ENCODE measurements at places on chromosomes 13 and 19.

- no peak for ATAC-seq
These were observed 237.4 kb downstream of the LMO7 start for GRCh38 chr13:75873494-75873893.

DNA sequence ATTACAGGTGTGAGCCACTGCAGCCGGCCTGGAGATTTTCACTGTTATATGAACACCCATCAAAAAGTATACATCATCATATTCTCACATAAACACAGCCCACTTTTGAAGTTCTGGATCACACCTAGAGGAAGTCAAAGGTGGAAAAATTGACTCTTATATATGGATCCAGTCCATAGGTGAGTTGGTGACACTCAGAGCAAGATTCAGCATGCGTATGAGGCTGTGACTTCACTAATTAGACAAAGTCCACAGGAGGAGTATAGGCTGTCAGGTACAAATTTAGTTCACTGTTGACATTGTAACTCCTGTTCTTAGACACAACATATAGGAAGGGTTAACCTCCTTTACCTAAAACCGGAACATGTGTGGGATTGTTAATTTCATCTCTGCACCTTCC, 31.4 kb upstream of the ZNF254 start:
- ATAC-seq: no peak

- no peak for ATAC-seq
These were observed 79.7 kb downstream of the INSR start for GRCh38 chr19:7214324-7215089.

GRCh38 chr19:49216071-49216470, 58.5 kb downstream of the TRPM4 start:
- no peak for ATAC-seq

DNA sequence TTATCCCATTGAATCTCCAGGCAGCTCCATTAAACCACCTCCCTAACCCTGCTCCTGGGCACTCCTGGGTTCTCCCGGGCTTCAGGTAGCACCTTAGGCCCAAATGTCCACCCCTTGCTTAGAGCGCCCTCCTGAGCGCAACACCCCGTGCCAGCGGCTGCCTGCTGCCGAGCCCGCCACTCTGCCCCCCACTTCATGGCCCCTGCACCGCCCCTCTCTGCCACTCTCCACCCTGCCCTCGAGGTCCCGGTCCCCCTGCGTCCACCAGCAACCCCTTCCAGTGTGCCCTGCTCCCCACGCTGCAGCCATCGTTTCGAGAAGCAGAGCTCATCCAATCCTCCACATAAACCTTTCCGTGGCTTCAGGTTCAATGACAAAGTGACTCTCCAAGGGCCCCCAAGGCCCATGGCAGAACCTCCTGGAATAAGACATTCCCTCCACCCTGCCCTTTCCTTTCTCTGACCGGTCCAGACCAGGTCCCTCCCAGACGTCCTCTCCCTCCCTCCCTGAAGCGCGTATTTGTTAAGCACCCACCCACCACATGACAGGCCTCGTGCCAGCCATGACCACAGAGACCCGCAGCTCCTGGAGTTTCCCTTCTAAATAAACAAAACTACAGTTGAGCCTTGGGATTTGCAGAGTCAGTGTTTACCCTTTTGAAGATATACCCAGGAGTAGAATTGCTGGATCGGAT, 66.6 kb downstream of the ARHGEF18 start:
- ATAC-seq: no peak

- ATAC-seq: no peak
These were observed 8.4 kb downstream of the PPP1R14A start for GRCh38 chr19:38247734-38248268.

GRCh38 chr13:75847588-75847987, 211.5 kb downstream of the LMO7 start:
- no peak for ATAC-seq

DNA sequence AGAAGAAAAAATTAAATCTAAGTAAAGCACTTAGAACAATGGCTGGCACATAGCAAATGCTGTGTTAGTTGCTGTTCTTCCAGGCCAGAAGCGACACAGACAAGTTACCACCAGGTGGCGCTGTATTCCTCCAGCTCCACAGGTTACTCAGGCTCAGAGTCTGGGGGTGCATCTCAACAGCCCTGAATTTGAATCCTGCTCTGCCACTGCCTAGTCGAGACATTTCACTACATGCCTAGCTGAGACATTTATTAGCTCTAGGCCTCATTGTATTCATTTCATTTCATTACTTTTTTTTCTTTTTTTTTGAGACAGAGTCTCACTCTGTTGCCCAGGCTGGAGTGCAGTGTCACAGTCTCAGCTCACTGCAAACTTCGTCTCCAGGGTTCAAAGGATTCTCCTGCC, 16.4 kb upstream of the CYP2B6 start:
- peak; percentile 64 for ATAC-seq

GRCh38 chr13:23960566-23961156, 63.4 kb upstream of the C1QTNF9B start:
- no peak for ATAC-seq

DNA sequence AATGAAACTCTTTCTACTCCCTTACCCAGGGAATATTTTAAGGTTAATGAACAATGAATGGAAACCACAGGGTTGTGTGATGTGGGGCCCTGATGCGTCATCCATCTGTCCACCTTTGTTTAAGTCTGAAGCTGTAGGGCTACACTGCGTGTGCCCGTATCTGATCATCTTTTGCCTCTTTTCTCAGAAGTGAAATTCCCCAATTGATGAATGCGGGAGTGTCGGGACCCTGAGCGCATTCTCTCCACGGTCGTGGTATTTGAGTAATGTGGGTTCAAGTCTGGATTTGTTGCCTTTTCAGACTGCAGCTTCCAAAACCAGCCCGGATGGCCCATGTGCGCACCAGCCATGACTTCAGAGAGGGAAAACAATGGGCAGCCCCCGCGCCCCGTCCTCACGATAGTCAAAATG, 112.3 kb downstream of the COL4A2 start:
- no peak for ATAC-seq

GRCh38 chr13:113732176-113732960, 26.7 kb upstream of the TMEM255B start:
- peak; percentile 25 for ATAC-seq

GRCh38 chr13:87975035-87975434, 303.9 kb downstream of the SLITRK5 start:
- no peak for ATAC-seq

- ATAC-seq: no peak
These were observed 10.4 kb upstream of the SACS start for GRCh38 chr13:23443878-23444277.

DNA sequence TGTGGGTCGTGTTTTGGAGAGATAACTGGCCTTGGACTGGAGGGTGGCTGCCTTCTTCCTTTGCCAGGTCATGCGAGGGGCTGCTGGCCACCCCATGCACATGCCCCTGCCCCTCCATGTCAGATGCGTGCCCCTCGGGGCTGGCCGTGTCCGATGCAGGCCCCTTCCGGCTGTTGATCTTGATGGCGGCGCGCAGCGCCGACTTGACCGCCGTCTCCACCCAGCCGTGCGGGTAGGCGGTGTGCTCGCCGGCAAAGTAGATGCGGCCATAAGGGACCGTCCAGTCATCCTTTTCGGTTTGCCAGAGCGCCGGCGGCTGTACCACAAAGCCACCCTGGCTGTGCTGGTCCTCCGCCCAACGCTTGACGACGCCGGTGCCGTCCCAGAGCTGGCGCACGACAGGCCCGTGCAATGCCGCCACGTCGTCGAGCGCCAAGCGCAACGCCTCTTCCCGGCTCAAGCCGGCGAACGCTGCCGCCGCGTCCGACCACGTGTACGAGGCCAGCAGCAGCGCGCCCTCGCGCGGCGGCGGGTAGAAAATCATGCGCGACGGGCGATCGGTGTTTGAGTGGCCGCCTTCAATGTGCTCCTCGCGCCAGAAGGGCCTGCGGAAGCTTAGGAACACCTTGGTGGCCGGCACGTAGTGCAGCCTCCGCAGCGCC, 6.9 kb downstream of the IL4I1 start:
- peak; percentile 19 for ATAC-seq

DNA sequence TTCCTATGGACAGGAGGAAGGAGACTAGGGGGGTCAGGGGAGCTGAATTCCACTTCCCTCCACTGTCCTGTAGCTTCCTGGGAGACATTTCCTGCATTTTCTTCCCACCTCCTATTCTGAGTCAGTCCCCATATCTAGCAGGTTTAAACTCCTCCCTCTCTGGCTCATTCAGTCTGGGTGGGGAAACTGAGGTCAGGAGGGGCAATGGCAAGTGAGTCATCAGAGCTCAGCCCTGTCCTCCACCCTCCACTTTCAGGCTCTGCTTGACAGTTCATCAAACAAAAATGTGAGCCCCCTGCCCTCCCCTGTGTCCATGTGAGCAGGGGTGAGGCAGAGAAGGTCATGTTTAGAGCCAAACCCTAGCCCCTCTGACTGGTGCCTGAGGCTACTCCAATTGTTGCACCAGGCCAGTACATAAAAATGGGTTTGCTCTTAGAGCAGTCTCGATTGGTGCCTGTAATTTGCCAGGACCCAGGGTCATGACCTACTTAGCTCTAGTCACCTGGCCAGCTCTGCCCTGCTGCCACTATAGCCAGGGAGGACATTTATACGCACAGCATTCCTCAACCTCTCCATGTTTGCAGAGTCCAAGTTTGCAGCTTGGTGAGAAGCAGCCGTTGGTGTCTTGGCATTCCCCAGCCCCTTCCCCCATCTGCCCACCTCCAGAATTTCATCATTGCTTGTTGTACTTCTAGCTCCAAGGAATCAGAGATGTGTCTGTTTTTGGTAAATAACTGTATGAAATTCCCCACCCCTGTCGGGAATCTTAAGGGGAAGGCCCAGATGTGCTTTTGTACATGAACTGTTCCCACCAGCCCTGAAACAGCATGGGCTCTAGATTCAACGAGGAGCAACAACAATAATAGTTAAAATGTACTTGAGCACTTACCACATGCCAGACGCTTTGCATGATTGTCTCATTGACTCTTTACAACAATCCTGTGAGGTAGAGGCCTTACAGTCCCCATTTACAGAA, 20.7 kb downstream of the SAMD4B start:
- ATAC-seq: no peak

DNA sequence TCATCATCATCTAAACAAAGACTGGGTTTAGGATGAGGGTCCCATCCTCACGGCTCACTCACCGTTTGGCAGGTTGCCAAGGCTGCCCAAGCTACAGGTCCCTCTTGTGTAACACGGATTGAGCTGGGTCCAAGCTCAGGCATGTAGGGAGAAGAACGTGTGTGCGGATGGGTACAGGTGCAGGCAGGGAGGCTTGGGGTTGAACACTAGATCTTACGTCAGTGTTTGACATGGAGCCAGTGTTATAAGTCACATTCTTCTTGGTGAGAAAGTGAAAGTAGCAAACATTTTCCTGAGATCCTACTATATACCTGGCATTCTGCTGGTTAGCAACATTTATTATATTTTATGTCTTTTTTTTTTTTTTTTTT, 136.8 kb upstream of the RNF113B start:
- no peak for ATAC-seq

GRCh38 chr13:109331898-109332297, 454.5 kb downstream of the IRS2 start:
- no peak for ATAC-seq

DNA sequence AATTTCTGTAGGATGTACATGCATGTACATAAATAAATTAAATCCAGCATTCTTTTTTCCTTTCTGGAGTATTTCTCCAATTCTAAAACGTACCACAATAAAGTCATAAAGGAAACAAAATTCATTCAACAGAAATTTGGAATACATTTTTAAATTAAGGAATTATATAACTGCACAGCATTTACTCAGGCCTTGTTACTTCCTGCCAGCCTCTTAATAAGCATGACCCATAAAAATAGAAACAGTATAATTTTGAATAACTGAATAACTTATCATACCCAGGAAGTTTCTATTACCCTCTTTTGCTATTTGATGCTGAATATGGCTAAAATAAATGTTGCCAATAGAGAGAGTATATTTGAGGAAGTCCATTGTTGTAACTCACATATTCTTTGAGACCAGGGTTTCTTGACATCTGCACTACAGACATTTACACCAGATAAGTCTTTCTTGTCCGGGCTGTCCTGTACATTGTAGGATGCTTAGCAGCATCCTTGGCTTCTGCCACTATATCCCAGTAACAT, 178.2 kb downstream of the KLF12 start:
- ATAC-seq: no peak

Data from stimulated activated memory B cell treated with anti-CD40 and anti-IgM and Interleukin-4, amounts not matched to agents 10 μg/mL and 1 μg/mL and 100 μg/mL, for 72 hours (primary cell).